ENCODE measurements at places on chromosomes 7 and 10.

GRCh38 chr10:35379226-35380137 lies 43.2 kb downstream of the CCNY start:
- DNase-seq: no peak

DNA sequence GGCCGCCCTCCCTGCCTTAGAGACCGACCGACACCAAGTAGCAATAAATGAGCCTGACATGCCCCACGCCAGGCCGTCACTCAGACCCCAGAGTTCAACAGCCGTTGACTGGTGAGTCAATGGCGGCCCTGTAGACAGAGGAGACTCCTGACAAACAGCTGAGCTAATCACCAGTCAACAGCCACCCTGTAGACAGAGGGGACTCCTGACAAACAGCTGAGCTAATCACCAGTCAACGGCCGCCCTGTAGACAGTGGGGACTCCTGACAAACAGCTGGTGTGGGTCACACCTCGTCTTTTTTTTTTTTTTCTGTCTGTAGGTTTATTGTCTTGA lies 16.9 kb upstream of the KNDC1 start:
- DNase-seq: no peak

DNA sequence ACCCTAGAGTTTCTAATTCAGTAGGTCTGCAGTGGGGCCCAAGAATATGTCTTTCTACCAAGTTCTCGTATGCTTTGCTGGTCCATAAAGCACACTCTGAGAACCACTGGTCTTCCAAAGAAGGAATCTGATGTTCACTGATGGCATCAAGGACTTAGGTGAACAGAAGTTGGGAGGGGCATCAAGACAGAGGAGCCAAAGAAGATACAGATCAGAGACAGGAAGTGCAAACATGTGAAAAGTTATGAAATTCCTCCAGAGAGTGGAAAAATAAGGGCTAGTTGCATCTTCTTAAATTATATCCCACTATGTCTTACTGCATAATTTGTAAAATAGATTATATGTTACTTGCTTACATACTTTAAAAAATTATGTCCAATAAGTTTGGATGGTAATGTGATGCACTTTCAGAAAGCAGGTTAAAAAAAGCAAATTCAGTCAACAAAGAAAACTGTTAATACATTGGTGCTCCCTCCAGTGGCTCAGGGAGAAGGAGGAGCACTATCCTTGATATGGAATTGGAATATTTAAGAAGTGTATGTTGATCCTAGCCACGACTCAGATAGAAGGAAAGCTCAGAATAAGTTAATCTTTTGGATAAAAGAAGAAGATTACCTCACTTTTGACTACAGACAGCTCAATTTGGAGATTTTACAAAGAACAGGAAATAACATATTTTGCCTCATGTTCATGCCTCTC lies 35.8 kb downstream of the CREB3L2 start:
- no peak for DNase-seq

DNA sequence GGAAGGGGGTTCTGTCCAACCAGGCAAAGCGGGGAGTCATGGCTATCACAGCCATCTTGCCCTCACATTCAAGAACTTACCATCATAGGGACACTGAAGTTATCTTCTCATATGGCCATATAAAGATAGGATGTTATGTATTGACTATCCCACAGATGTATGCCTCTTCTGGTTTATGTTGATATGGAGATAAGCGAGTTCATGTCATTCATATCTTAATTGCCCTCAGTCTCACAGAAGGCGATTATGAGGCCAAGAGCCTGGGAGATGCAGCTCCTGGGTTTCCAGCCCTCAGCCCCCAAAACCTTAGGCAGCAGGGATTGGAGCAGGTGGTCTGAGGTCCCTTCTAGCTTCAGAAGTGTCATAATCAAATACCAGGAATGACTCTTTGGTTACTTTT lies 8.5 kb upstream of the ANKRD61 start:
- no peak for DNase-seq

- no peak for DNase-seq
Measured at GRCh38 chr10:48996-49395, at the start of gene TUBB8. Gene TUBB8 (minus strand): TSS chr10:49296. CDS start chr10:49238, 58 bp downstream.

DNA sequence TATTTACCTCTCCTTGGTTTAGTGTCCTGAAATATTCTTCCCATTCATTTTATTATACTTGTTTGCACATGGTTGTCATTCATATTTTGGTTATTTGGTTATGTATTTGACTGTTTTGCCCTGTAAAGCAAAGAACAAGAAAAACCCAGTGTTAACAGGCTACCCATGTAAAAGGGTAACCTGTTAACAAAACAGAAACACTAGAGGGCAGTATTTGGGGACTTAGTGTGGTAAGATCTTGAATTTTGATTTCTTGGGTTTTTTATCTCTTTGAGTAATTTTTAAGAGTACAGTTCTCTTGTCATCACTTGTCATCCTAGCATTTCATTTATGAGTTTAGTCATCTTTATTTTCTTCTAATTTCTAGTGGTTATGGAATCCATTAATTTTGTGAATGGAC lies 51.3 kb downstream of the POLL start:
- no peak for DNase-seq

DNA sequence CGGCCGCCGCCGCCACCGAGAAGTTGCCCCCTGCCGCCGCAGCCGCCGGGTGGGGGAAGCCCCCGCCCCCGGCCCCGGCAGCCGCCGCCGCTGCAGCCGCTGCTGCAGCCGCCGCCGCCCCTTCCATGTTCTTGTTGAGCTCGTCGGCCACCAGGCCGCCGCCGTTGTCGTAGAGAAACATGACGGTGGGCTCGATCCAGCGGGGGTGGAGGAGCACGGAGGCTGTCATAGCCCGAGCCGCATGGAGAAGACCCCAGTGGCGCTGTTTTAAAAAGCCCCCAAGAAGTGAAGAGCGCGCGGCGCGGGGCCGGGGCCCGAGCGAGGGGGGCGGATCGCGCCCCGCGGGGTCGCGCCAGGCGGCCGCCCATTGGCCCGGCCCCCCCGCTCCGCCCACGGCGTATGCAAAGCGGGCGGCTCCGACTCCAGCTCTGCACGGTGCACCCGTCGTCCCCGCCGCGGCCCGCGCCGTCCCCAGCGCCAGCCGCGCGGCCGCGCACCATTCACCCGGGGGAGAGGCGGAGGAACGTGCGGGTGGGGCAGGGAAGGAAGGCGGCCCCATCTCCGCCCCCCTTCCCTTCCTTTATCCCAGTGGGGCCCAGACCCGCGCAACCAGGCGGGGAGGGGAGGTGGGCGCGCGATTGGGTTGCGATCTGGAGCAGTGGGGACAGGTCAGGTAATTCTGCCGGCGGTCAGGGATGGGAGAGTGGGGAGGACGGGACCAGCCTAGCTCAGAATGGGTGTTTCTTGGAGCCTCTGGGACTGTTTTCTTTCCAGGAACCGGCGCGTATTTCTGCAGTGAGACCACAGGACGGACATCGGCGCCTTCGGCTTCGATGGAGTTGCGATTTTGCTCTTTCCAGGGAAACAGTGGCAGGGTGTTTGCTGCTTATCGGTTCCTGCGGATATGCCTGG lies at the start of gene HOXA13:
Gene HOXA13 (minus strand): TSS at position 243 of the 912 bp plus-strand sequence. CDS start 14 bp downstream, at position 229.
- DNase-seq: no peak

- DNase-seq: no peak
Measured at GRCh38 chr10:133326745-133327650, 9.7 kb downstream of the CALY start.

GRCh38 chr10:43340619-43341018 lies 30.8 kb upstream of the FXYD4 start:
- no peak for DNase-seq

DNA sequence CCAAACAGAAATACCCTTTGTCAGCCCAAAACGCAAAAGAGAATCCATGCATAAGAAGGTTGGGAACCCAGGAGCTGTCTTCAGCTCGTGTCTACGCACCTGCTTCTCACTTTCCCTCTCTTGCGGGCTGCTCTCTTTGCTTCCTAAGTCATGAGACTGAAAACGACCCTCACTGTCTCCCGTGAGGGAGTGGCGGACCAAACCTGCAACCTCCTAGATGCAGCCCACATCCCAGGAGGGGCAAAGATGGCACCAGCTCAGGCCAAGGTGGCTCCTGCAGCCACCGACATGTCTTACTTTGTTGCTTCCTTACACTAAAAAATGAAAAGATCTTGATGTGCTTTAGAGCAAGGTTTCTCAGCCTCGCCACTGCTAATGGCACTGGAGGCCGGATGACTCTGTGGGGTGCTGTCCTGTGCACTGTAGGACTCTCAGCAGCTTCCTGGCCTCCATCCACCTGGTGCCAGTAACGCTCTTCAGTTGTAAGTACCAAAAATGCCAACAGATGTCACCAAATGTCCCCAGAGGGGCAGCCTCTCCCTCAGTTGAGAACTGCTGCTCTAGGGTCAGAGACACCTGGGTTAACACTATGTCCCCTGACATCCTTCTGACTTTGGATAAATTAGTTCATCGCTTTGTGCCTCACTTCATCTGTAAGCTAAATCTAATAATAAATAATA lies 179.8 kb upstream of the PFKP start:
- DNase-seq: no peak

Measured in stimulated activated CD4-positive, alpha-beta T cell treated with anti-CD3 and anti-CD28 coated beads, Interleukin-12 subunit alpha, Interleukin-12 subunit beta, amount 100 ng/mL, for 24 hours (primary cell).